ENCODE measurements at places on chromosomes 1 and 21.
A peak's percentile ranks its signal among the peaks of the same experiment; 100 is the strongest.

- peak; percentile 55 for DNase-seq
Measured at GRCh38 chr1:17606826-17607440, 67.4 kb downstream of the ARHGEF10L start.

- DNase-seq: no peak
Measured at GRCh38 chr1:158686111-158687009, at the start of gene SPTA1. Gene SPTA1 (minus strand): TSS chr1:158686715. CDS start chr1:158686517, 198 bp downstream.

GRCh38 chr1:10074059-10074851 is 41.5 kb downstream of the UBE4B start:
- DNase-seq: no peak

DNA sequence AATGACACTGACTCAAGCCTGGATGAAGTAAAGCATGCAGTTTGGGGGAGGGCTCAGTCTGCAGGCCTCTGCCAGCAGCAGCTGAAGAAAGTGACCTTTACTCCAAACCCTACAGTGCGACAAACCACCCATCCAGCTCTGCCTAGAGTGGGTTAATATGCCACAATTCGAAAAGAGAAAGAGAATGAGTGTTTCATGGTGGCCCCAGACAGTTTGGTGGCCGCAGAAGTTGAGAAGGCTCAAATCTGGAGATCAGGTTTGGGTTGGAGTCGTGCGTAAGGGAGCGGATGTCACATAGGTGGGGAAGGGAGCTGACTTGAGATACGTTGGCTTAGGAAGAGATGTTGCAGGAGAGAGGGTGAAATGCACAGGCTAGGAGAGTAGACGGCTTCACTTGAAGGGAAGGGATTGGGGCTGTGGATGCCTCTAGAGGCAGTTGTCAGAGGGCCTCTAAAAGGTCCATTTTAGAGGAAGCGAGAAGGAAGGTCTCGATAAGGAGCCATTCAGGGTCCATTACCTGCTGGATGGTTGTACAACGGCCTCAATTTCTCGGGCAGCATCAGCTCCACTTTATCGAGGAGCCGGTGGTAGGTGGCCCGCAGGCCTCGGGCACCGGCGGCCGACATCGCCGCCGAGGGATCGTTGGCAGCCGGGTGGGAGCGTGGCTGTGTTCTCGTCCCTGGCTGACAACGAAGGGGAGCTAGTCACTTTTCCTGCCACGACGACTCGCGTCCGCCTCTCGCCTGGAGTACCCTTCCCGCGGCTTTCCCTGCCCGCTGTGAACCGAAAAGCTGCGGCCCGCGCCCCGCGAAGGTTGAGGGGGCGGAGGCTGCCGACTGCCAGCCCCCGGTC is 1.0 kb upstream of the DCAF6 start:
- DNase-seq: peak; percentile 57

- no peak for DNase-seq
Measured at GRCh38 chr1:235725434-235725833, 75.8 kb upstream of the GNG4 start.

DNA sequence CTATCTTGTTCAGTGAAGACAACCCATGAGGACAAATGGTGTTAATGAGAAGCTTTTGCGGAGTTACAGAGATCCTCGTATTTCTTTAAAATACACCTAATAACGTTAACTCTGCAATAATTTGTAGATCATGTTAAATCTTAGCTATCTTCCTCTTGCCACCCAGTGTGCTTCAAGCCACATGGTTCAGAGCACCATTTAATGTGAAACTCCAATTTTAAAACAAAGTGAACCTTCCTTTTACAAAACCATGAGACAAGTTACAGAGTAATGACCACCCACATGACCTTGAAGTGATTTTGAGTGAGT is 1.7 kb upstream of the KCNE2 start:
- no peak for DNase-seq
